ENCODE measurements at places on chromosomes 3 and 15. TPM values are rescaled to one million over a fixed set of nuclear protein-coding genes. Genes with fewer than 3 reads are reported as not detected.

DNA sequence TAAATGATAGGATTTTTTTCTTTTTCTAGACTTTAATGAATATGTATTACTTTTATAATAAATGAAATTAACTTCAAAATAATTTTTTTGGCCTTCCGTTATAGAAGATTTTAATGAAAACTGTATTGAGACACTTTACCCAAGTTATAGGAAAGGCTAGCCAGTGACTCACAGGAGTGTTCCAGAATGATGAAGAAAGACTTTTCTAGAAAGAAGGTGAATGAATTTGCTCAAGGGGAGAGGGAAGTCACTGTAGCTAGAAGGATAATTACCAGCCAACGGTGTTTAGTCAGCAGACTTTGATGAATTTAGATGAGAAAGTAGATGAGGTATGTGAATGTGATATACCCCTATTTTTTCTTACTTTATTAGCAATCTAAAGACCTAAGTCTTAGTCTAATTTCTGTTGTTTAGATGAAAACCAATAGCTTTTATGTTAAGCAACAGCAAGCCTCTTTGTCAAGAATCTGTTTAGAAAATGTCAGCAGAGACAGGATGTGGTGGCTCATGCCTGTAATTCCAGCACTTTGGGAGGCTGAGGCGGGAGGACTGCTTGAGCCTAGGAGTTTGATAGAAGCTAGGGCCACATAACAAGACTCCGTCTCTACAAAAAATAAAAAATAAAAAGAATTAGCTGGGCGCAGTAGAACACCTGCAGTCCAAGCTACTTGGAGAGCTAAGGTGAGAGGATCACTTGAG is 3.2 kb downstream of the ALAS1 start:
- H3K27me3 ChIP-seq: no peaks in the 10 kb centered on the region
- H3K4me1 ChIP-seq: peaks cover 7% of the 10 kb centered on the region
- H3K36me3 ChIP-seq: peaks cover 26% of the 10 kb centered on the region

- no peaks in the 10 kb centered on the region for H3K4me1 ChIP-seq
- no peaks in the 10 kb centered on the region for H3K36me3 ChIP-seq
- no peak overlapping the region for H3K27ac ChIP-seq
Measured at GRCh38 chr3:61912158-61912557, 350.8 kb downstream of the PTPRG start.

DNA sequence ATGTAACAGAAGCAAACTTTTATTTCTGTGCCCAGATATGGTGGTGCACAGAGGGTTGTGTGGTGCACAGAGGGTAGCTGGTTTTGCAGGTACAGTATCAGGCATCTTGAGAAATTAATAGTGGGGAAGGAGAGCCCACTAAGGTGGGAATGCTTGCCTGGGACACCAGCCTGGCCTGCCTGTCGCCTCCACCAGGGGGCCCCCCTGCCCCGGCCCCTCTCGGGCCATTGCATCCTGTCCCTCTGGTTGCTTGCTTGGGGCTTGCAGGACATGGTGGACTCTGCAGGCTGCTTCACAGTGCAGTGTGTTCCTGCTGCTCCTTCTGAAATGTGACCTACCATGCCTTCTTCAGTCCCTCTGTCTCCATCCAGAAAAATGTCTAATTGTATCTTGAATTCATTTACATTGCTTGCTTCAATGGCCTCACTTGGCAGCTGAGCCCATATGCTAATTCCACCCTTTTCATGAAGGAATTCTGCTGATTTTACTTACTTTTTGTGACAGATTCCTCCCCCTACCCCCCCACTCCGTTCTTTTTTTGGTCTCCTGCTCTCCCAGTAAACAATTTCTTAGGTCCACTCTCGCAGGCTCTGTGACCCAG is 73.6 kb downstream of the EEFSEC start:
- H3K4me3 ChIP-seq: no peak overlapping the region
- H3K4me1 ChIP-seq: peaks cover 4% of the 10 kb centered on the region
- no peak for DNase-seq

GRCh38 chr15:25240461-25241021 is 198.3 kb downstream of the UBE3A start:
- H3K27ac ChIP-seq: no peak overlapping the region
- H3K27me3 ChIP-seq: no peaks in the 10 kb centered on the region
- H3K36me3 ChIP-seq: no peaks in the 10 kb centered on the region
- no peaks in the 10 kb centered on the region for H3K4me1 ChIP-seq
- no peak overlapping the region for H3K4me3 ChIP-seq

DNA sequence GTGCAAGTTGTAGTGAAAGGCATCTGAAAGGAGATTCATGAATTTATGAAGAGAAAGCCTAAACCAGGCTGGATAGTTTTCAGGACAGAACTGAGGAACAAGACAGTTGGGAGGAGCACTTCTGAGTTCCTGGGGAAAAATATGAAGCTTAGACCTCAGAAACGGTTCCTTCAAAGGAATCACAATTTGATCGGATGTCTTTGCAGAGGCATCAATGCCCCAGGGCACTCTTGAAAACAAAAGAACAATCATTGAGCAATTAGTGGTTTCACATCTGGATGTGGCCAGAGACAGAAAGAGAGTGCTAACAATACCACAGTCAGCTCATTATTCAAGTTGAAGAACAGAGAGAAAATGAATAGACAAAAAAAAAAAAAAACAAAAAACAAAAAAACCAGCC is 86.2 kb downstream of the KLF13 start:
- H3K36me3 ChIP-seq: no peaks in the 10 kb centered on the region
- no peak overlapping the region for H3K4me3 ChIP-seq

GRCh38 chr15:99993262-99993661 is 260.0 kb upstream of the LYSMD4 start:
- H3K36me3 ChIP-seq: no peaks in the 10 kb centered on the region
- H3K27me3 ChIP-seq: no peaks in the 10 kb centered on the region
- no peak for DNase-seq
- no peak overlapping the region for H3K4me3 ChIP-seq

RTP3 gene
- not detected for total RNA-seq

Measured in prostate gland (tissue), 2 donors.